ENCODE measurements at places on chromosomes 7 and 10.

DNA sequence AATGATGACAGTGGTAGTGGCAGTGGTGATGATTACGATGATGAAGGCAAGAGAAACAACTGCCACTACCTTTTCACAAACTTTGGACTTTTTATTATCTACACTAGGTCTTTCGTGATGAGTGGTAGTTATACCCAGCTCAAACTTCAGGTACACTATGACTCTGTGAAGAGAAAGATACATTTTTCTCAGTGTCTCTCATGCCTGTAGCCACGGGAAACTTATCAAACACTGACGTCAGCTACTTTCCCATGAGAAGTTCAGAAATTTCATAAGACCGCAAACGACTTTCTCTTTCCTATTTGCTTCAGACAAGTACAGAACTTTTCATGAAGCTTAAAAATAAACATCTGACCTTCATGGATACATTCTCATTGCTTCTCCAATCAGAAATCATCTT, 57.0 kb downstream of the CALD1 start:
- DNase-seq: no peak

DNA sequence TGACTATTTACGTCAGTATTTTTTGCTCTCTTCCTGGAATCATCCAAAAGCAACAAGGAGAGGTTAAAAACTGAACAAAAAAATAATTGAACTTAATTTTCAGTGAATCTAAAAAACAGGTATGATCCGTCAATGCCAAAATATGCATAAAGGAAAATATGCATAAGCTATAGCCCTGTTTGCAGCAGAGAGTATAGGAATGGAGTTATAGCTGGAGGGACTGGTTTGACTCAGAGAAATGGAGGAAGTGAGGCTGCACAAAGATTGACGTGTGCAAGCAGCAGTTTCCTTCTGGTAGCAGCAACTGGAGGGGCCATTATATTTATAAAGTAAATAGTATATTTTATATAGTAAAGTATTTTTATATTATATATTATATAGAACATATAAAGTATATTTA, 37.1 kb downstream of the GNG11 start:
- DNase-seq: no peak

DNA sequence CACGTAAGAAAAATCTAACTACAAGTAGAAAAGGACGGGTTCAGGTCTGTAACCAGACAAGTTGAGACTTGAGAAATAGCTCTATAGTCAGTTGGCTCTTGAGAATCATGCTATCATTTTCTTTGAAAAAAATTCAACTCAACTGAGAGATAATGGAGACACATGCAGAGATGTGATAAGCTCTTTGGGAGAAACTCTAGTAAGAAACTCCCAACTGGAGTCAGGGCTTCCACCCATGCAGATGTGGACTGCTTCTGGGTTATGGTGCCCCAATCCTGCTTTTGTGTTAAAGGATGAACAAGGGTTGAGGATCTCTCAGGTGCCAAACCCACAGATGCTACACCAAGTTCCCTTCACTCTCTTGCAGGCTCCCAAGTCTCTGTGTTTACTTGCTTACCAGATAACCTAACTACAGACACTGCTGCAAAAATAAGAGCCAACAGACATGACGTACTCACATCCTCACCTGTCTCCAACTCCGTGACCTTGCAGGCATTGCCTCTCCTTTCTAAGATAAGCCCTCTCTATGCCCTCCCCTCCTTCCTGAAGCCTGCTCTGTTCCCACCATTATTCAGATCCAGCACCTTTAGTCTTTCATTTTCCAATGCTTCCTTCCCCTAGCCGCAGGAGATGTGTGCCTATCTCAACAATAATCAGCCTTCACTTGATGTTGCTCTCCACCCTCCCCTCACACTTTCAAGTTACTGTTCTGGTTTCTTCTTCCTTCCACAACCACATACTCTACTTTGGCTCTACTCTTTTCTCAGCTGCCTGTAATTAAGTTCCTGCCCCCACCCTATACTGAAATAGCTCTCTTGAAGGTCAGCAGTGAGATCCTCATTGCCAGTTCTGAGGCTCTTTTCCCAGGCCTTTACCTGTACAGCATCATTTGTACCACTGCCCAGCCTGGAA, 130.0 kb downstream of the ICA1 start:
- no peak for DNase-seq

GRCh38 chr7:121020249-121020988, 31.9 kb downstream of the CPED1 start:
- no peak for DNase-seq

DNA sequence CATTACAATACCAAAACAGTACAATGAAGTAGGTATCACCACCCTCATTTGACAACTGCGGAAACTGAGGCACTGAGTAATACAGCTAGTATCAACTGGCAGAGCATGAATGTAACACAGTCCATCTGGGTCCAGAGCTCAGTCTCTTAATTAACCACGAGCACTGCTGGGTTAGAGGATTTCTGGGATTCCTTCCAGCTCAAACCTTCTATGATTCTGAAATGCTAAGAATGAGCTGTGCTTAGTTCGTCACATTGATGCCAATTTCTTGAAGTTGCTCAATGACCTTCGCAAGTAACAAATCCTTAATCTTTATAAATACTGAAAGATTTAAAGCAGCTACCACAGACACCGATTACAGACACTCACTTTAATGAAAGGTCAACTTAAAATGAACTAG, 62.5 kb downstream of the SGMS1 start:
- no peak for DNase-seq

DNA sequence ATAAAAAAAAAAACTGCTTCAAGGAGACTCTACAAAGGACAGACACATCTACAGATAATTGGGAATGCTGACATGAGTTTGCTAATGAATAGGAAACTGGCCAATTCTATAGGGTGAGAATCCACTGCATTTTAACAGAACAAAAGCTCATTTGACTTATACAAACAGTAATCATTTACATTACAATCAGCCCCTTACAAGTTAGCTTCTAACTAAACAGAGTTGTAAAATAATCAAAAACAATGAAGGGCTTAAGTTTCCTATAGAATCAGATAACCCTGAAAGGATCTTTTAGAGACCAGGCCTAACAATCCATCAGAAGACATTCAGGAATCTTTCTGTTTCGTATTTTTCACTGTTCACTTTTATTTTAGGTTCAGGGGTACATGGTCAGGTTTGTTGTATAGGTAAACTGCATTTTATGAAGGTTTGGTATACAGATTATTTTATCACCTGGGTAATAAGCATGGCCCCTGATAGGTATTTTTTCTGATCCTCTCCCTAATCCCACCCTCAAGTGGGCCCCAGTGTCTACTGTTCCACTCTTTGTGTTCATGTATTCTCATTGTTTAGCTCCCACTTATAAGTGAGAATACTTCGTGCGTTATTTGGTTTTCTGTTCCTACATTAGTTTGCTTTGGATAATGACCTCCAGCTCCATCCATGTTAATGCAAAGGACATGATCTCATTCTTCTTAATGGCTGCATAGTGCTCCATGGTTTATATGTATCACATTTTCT, 131.3 kb upstream of the NOBOX start:
- no peak for DNase-seq

DNA sequence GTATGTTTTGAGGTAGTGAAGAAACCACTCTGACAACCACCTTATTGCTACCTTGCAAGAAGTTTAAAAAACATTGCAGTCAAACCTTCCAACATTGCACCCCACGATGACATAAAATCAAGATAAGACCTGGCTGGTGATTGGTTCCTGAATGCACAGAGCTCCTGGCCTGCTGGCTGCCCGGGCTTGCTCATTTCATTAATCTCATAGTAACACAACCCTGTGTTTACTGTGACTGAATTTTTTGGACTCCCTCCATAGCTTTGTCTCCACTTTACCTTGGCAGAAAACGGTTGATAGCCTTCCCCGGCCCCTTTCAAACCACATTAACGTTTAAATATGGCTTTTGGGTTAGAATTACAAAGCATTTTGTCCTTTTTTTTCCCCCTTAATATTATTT, 27.5 kb downstream of the VWA2 start:
- DNase-seq: no peak

GRCh38 chr10:121053151-121053550, 202.0 kb downstream of the WDR11 start:
- DNase-seq: no peak

GRCh38 chr7:92313055-92313454, 67.3 kb downstream of the ANKIB1 start:
- DNase-seq: no peak

- no peak for DNase-seq
These were observed 27.3 kb upstream of the CALD1 start for GRCh38 chr7:134752006-134752760.

DNA sequence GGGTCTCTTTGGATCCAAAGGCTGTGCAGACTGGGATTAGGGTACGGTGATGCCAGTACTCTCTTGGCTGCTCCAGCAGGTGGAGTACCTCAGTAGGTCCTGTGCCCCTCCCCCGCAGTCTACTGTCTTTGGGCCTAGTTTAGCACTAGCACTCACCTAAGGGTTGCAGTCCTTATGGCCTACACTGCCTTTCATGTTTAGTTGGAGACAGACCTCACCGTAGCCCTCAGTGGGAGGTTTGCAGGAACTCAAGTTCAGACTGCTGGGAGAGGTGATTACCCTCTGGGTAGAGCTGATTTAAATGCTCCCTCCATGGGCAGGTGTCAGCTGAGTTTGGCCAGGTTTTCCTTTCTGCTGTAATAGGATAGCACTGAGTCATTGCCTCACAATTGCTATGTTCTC, 210.8 kb upstream of the TMEM196 start:
- DNase-seq: no peak

- no peak for DNase-seq
These were observed 16.9 kb upstream of the GGCT start for GRCh38 chr7:30521532-30521931.

GRCh38 chr10:48389272-48389671, 82.8 kb downstream of the MAPK8 start:
- DNase-seq: no peak

- DNase-seq: no peak
These were observed 194.0 kb downstream of the DOCK4 start for GRCh38 chr7:112012242-112012641.

DNA sequence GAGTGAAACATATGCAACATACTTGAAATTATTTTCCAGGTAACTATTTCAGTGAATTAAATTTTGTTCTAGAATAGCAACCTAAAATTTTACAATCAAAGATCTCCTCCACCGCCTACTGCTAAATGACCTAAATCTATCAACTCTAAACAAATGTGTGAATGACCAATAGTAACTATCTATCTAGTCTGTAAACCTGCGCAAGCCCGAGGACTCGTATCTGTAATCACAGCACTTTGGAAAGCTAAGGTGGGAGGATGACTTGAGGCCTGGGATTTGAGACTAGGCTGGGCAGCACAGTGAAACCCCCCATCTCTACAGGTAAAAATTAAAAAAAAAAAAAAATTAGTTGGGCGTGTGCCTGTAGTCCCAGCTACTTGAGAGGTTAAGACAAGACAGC, 83.0 kb downstream of the NEBL start:
- no peak for DNase-seq

- DNase-seq: no peak
These were observed 64.9 kb downstream of the GPR37 start for GRCh38 chr7:124700655-124701054.

GRCh38 chr10:3869036-3869435, 84.0 kb upstream of the KLF6 start:
- DNase-seq: no peak

DNA sequence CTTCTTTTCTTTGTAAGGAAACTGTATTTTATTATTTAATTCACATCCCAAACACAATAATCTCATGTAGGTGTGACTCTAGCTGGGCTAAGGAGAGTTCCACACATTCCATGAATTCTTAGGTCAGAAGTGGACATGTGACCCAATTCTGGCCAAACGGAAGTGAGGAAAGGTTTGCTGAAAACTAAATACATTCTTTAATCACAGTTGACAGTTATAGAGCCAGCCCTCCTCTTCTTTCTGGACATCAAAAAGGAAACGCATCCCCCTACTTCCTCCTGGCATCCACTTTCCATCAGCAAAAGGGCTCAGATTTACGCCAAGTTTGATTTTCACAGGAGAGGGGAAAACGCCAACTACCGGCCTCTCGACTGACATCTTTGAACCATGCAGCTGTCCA, 774.4 kb upstream of the POM121L12 start:
- DNase-seq: no peak

DNA sequence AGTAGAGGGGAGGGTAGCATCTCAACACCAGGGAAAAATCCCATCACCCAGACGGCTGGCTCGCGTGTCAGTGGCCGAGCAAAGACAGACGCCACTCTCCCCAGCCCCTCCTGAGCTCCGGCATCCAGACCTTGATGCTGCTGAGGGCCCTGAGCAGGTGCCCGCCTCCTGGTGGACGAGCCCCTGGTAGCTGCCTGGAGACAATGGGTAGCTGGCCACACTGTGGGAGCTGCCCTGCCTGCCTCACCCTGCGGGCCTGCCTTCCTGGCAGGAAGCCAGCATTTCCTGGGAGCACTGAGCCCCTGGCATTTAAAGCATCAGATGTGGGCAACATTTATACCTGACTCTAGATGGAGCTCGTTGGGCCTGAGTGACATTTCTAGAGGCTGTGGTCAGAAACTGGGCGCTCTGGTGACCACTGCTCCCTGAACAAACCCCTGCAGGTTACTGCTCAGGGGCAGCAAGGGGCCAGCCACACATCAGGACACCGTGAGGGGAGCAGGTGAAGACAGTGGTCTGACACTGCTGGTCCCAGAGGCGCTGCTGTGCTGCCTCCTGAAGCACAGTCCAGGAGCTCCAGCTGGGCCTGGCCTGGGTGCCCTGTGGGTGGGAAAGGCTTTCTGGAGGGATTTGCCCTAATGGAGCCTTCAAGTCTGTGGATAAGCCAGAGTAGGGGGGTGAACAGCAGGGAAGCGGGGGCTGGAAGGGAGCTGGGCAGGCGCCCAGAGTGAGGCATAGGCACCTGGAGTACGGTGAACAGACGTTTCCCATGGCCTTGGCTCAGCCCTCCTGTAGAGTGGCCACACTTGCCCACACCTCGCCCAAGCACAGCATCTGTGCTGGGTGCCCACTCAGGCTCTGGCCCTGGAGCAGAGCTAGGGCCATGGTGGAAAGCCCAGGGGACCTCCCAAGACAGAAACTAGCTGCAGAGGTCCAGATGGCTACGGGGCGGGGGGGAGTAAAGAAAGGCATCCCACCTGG, 138.7 kb downstream of the MAPK8 start:
- peak; percentile 86 for DNase-seq

- DNase-seq: no peak
These were observed 61.2 kb upstream of the NPVF start for GRCh38 chr7:25289518-25289917.

DNA sequence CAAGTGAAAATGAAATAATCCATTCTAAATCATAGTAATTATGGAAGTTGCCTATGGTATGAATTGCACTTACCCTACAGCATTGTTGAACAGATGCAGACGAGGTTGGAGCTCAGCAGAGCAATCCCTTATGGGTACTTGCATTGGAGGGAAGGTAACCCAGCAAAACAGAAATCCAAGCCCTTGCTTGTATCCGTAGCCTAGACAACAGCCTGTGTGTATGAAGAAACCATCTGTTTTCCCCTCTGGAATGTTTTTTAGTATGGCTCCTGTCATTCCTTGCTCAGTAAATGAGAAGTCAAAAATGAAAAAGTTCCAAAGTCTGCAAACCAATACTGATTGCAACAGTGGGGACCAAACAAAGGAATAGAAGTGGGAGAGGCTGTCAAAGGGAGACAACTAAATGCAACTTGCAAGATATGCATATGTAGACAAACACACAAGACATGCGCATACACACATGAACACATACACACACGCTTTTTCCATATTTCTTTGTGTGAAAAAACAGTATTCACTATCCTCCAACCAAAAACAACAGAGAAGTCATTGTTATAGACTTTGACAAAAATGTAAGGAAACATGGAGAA, 260.8 kb downstream of the DYNC1I1 start:
- DNase-seq: no peak

Measured in D341Med (cell line).